ENCODE measurements at places on chromosomes 3 and 15. TPM values are rescaled to one million over a fixed set of nuclear protein-coding genes. Genes with fewer than 3 reads are reported as not detected.

Gene SLC28A1
- not detected for total RNA-seq

GRCh38 chr3:146532406-146532805 lies 12.0 kb downstream of the PLSCR1 start:
- no peak for DNase-seq

DNA sequence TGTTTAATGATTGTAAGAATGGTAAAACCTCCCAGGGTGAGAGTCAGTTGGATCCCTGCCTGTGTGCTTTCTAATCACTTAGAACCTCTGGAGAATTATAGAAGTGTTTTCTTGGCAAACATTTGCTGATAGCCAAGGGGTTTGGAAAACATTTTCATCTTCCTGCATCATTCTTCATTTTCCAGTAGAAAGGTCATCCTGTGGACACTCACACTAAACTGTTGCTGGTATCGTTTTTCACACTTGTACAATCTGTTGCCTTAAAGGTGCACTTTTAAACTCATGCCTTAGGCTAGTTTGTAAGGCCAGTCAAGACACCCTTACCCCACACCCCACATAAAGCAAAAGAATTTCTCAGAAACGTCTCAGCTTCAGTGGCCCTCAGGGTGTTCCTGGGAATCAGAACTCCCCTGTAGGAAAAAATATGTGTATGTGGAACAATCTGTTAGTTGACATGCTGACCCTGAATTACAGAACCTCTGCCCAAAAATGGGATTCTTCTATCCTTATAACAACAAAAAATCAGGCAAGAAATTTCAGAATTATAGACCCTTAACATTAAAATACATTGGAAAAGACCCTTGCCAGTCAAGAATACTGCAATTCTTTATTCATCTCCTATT lies 5.8 kb upstream of the PLD1 start:
- DNase-seq = no peak

- DNase-seq = peak; percentile 71
These were observed 229.9 kb downstream of the THRB start for GRCh38 chr3:24264748-24265158.

Gene HTR3E
- not detected for total RNA-seq

- no peak for DNase-seq
These were observed 89.0 kb downstream of the CHSY1 start for GRCh38 chr15:101162701-101163483.

Gene CADPS
- total RNA-seq = 11.4 TPM

Gene COLQ
- total RNA-seq = 1.1 TPM

Gene PLA2G4D
- not detected for total RNA-seq

GRCh38 chr3:42194943-42195510 lies 71.0 kb downstream of the CCK start:
- no peak for DNase-seq

DNA sequence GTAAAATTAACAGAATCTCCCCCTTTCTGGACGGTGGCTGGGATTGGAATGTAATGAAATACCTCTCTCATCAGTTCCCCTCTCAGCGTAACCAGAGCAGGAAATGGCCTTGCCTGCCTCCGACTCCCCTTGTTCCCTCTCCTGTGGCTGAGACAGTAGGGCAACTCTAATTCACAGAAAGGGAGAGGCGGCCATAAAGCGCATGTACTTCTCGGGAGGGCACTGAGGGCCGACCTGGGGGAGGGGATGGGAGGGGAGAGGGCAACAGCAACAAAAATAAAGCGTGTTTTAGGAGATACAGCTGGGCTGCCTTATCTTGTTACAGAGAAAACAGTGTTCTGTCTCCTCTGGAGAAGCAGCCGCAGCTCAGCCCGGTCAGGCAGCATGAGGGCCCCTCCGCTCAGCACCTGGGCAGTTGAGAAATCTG lies 783.3 kb upstream of the ARRDC4 start:
- no peak for DNase-seq

- DNase-seq = no peak
These were observed 52.7 kb upstream of the SCAANT1 start for GRCh38 chr3:63964681-63965485.

Gene AADACL2
- not detected for total RNA-seq

- peak; percentile 84 for DNase-seq
These were observed 50.7 kb downstream of the MAP6D1 start for GRCh38 chr3:183774631-183775030.

Data from GM23248 (cell line).